ENCODE measurements at places on chromosomes 11 and 22. TPM values are rescaled to one million over a fixed set of nuclear protein-coding genes. Genes with fewer than 3 reads are reported as not detected.

- DNase-seq = no peak
These were observed 28.1 kb downstream of the INTS4 start for GRCh38 chr11:77966338-77966737.

DNA sequence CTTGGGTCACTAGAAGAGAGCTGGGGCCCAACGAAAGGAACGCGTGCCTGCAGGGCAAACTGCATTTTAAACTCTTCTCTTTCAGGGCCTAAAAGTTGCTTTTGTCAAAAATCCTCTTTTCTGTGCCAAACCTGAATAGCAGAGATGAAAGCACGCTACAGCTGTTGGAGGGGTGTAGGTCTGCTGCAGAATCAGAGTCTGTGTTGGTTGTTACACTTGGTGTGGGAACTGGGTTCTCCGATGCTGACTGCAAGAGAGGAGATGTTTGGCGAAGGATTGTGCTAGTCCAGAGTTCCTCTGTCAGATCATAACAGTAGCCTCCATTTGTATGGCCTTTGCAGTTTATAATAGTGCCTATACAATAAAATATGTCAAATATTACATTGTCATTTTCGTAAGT lies 41.8 kb downstream of the BARX2 start:
- no peak for DNase-seq

GRCh38 chr22:42399315-42400271 lies 32.6 kb downstream of the NFAM1 start:
- DNase-seq = no peak

- peak; percentile 70 for DNase-seq
These were observed 651 bp upstream of the ARL2 start for GRCh38 chr11:65013130-65013887.

DNA sequence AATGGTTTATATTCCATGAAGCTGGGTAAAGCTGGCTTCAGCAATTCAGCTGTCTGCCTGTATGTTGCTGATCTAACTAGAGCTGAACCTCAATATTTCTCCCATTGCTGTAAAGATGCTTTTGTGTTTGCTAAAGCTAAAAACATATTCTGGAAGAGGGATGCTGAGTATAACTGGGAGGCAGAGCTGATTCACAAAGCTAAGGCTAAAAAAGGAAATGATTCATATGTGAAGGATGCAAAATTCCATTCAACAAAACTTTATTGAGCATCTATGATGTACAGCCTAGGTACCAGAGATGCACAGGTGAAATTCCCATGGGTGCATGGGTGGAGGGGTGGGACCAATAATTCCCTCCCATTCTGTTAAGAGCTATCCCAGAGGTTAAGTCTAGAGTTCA lies 193.9 kb downstream of the KIF18A start:
- no peak for DNase-seq

DNA sequence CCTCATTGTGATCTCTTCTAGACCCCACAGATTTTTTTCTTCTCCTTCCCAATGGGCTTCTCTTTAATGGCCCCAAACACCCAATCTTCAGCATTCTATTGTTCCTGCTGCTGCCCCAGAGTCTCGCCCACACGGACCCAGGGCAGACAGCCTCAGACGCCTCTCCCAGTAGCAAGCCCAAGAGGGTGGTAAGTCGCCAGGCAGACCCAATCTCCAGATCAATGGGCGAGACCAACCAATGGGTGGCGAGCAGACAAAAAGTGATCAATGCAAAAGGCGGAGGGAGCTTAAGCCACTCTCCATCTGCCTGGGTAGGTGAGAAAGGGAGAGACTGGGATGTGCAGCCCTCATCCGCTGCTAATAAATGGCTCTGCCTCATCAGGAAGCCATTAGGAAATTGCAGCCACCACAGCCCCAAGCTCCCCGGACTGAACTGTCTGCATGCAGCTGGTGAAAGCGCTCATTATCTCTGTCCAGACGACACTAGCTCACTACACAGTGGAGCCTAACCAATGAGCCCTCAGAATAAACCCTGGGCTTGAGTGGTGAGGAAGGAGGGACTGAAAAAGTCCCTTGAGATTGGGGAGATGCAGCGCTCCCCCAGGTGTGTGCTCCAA lies 81.8 kb downstream of the ETS1 start:
- no peak for DNase-seq

DNA sequence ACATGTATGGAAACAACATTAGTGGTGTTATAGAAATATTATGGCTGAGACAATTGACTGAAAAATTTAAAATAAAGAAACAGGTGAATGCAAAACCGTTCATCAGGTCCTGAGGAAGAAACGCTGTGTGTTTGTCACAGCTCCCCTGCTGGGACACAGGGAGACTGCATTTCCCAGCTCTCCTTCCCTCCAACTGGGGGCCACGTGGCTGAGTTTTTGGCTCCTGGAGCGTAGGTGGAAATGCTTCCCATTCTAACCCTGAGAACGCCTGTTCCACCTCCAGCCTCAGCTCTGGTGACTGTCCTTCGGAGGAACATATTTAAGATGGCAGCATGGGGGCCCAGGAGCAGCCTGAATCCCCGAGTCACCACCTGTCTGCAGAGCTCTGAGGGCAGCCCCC lies 398.6 kb downstream of the BRD1 start:
- DNase-seq = no peak

DNA sequence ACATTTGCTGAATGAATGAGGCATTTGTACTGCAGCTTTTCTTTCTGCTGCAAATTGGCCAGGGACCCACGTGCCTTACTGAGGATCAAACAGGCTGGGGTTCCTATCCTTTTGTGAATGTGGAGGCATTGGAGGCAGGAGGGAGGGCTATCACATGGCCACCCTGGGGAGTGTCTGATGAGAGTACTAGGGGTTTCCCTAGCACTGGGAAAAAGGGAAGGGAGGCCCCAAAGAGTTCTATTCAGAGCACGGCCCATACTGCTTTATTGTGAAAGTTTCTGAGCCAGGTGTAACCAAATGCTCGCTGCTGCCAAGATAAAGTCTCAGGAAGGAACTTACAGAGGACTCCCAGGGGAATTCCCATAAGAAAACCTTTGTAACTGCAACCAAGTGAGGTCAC lies 78.4 kb upstream of the ANO1 start:
- no peak for DNase-seq

GRCh38 chr11:126502159-126502558 lies 146.7 kb downstream of the ST3GAL4 start:
- no peak for DNase-seq

GRCh38 chr11:9038541-9038940 lies 34.7 kb upstream of the NRIP3 start:
- no peak for DNase-seq

GRCh38 chr11:119720311-119720913 lies 8.6 kb downstream of the NECTIN1 start:
- no peak for DNase-seq

DNA sequence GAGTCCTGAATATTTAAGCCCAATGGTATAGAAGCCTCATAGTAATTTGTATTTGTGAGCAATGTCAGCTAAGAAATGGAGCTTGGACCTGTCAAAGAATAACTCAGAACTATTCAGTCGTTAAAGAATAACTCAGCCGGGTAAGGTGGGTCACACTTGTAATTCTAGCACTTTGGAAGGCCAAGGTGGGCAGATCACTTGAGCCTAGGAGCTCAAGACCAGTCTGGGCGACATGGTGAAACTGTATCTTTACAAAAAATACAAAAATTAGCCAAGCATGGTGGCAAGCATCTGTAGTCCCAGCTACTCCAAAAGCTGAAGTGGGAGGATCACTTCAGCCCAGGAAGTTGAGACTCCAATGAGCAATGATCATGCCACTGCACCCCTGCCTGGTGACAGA lies 1526.5 kb downstream of the LRRC4C start:
- DNase-seq = no peak

DNA sequence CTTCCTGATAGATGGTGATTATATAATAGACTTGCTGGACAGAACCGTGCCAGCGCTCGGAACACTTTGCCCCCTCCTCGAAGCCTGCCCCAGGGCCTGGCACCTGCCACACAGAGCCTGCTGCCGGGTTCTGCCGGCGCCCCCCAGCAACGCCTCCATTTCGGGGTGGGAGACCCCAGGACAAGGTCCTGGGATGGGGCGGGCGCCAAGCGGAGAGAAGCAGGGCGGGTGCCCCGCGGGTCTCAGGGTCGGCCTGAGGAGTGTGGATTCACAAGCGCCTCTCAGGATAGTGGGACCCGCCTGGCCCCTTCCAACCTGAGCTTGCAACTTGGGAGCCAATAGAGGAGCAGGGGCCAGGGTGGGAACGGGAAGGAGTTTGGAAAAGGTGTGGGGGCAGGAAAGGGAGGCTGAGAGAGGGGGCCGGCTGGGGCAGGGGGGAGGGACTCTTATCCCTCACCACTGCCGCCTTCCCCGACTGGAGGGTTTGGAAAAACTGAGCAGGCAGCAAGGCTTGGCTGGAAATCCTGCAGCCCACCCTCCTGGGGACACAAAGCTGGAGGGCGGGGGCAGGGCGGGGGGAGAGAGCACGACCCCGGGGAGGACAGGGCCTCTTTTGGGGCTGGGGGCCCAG lies 3.3 kb upstream of the BCL9L start:
- DNase-seq = peak; percentile 81

GRCh38 chr22:39984006-39984405 lies 10.7 kb upstream of the FAM83F start:
- DNase-seq = no peak

DNA sequence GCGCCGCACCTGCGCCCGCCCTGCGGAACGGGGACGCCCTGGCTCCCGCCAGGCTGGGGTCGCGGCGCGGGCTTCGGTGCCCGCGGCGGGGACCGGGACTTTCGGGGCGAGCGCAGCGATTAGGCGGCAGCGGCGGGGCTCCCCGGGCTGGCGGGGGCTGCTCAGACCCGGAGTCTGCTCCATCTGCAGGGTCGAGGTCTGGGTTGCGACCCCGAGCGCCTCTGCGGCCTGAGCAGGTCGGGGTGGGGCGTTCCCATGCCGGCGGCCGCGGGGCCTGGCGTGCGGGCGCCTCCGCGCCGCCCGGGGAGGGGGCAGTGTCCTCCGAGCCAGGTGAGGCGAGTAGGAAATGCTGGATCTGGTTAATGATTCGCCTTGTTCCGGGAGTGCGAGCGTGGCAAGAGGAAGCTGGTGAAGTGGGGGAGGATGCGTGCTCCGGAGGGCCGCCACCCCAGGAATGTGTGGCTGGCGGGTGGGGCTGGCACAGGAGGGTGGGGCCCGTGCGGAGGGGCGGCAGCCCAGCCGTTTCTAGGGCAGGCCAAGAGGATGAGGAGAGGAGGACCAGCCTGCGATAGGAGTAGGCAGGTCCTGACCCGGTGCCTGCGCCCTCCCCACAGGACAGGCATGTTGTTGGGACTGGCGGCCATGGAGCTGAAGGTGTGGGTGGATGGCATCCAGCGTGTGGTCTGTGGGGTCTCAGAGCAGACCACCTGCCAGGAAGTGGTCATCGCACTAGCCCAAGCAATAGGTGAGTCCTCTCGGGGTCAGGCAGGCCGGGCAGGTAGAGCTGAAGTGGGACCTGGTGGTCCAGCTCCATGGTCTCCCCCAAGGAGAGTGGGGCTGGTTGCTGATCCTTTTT lies 606 bp downstream of the RASSF7 start:
- DNase-seq = no peak

DNA sequence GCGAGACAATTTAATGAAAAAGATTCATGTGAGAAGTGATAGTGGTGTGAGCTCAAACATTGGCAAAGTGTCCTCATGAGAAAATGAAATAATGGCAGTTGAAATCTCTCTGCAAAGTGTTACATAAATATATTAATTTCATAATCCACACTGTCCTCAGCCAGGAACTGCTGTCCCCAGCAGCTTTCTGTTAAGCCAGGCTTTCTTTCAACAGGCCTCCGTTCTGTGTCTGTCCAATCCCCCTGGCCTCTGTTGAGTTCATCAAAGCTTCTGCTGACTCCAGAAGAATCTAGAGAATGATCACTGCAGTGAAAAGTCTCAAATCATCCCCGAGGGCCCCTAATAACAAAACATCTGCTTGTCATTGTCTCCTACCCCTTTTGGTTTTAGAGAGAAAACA lies 10.0 kb upstream of the ASCC2 start:
- no peak for DNase-seq

- no peak for DNase-seq
These were observed 7.3 kb upstream of the SSTR3 start for GRCh38 chr22:37219533-37219932.

DNA sequence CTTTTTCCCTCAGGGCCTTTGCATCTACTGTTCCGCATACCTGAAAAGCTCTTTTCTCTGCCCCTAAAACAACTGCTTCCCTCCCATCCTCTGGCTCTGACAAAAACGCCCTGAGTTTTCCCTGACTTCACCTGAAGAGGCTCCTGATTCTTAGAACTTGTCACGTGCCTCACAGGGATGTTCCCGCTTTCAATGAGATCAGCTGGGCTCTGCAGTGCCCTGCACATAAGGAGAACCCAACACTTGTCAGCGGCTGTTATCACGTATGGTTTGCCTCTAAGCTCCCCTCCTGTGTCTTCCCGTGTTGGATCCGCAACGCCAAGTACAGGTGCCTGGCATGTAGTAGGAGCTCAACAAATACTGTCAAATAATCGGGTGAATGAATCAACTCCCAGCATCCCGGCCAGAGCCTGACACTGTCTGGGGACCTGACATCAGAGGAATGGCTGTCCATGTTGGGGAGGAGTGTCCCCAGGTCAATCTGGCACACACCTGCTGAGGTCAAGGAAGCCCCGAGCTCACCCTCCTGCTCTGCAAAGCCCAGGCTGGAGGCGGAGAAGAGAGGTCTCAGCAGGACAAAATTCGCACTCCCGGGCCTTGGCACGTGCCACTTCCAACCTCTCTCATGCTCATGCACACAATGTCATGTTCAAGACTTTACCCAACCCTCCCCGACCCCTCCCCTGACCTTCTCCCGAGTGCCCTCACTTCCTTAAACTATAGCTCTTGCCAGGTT lies 4.2 kb upstream of the GRK2 start:
- no peak for DNase-seq

Gene ISX
- total RNA-seq = not detected

Gene OR4C13
- not detected for total RNA-seq

Gene VSIG10L2
- not detected for total RNA-seq

Gene BATF2
- 0.21 TPM for total RNA-seq

Gene OR2AT4
- total RNA-seq = not detected

Gene CEP126
- 7.2 TPM for total RNA-seq

Gene OVCH2
- not detected for total RNA-seq

Gene OR10A4
- not detected for total RNA-seq

Gene TRPC6
- 4.8 TPM for total RNA-seq

Gene TMEM132A
- total RNA-seq = 18.9 TPM

Gene DEPDC7
- not detected for total RNA-seq
